NCI-H2081 treated with DMSO at 0.1 percent for 48 hours (cell line): ENCODE measurements at places on chromosomes 13 and 19.
A peak's percentile ranks its signal among the peaks of the same experiment; 100 is the strongest.

- DNase-seq: no peak
Observed at GRCh38 chr19:17560205-17560595, 4.8 kb downstream of the COLGALT1 start.

- DNase-seq: no peak
Observed at GRCh38 chr19:10478903-10479384, 24.2 kb downstream of the KEAP1 start.

- no peak for DNase-seq
Observed at GRCh38 chr19:38773469-38774177, at the start of gene LGALS7. TSS of gene LGALS7 (minus strand) at chr19:38773517. CDS start at chr19:38773492, 25 bp downstream.

DNA sequence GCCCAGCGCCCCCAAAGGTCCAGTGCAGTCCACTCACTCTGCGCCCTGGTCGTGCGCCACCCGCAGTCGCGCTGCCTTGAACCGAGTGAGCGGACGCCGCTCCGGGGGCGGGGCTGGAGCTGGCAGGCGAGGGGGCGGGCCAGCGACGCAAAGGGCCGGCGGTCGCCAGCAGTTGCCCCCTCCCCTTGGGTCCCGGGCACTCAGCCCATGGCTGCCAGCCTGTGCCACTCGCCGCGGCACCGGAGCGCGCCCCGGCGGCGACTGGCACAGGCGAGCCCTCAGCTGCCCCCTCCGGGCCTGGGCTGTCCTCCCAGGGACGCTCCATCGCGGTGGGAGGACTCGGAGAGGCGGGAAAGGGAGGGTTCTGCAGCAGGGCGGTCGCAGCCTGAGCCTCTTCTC is at the start of gene S1PR5:
Gene S1PR5, minus strand, starts transcription at position 87 of the 399 bp plus-strand sequence. CDS start 2,436 bp downstream, outside the sequence.
- no peak for DNase-seq

- no peak for DNase-seq
Observed at GRCh38 chr13:40403509-40404241, 262.8 kb downstream of the FOXO1 start.

- DNase-seq: no peak
Observed at GRCh38 chr13:92805766-92806165, 420.8 kb upstream of the GPC6 start.

DNA sequence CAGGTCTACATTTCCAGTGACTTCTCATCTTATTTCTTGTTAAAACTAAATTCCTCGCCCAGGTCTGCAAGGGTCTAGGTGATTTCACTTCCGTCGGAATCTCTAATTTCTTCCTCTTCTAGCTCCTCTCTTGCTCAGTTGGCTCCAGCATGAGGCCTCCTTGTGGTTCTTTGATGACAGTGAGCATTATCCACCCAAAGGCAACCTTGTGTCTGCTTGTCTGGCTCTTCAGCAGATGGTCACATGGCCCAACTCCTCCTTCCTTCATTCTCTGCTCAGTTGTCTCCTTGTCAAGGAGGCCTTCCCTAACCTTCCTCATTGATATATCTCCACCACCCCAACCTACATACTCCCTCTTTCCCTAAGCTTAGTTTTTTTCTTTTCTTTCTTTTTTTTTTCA is 1391.4 kb downstream of the EFNB2 start:
- no peak for DNase-seq

DNA sequence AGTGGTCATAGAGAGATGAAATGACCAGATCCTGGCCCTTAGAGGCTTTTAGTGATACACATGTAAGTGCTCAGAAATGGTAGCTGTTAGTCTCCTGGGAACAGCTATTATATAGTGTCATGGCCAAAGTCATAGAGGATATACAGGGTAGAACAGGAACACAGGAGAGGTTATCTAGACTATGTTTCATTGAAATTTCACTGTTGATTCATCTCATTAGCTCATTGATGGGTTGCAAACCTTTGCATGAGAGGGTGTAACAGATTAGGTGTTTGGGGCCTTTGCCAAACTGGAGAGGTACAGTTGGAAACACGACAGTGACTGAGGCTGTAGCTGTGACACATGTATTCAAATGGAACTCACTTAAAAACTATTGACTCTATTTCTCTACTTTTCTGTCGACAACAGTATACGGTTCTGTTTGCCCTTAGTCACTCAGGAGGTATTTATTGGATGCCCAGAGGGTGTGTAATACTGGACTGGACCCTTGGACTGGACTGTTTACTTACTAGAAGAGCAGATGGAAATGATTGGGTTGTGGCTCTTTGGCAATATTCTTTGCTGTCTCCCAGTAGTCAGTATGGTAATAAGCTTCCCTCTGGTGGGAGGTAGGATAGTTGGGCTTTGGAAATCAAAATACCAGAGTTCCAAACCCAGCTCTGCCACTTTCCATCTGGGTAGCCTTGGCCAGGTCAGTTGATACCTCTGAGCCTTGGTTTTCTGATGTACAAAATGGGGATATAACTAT is 29.8 kb downstream of the ARHGAP35 start:
- no peak for DNase-seq

- no peak for DNase-seq
Observed at GRCh38 chr13:91308299-91308698, 39.2 kb upstream of the MIR17HG start.

GRCh38 chr19:4268816-4269430 is 10.1 kb upstream of the SHD start:
- DNase-seq: no peak

DNA sequence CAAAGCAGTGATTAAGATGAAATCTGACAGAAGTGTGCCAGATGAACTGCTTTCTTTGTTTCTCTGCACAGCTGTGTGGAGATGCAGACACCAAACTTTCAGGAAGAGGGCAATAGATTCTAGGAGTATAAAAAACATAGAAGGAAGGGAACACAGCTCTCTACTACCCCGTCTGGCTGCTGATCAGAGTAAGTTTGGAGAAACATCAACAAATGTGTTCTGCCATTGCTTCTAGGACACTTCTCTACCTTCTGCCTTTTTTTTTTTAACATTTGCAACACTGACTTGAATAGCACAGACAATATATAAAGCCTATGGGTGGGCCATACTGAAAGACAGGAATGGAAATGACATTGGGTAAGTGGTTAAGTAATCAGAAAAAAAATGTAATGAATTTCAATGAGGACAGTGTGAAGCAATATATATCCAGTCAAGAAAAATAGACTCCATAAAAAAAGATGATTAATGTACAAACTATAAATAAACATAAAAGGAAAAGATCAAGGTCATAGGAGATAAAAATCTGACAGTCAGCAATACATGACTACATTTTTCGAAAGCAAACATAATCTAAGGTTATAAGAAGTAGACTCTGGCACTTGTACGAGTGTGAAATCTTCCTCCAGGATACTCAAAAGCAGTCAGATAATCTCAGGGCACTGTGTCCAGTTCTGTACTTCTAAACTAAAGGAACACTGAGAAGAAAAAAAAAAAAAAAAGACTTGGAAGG is 21.4 kb downstream of the NUFIP1 start:
- DNase-seq: no peak

DNA sequence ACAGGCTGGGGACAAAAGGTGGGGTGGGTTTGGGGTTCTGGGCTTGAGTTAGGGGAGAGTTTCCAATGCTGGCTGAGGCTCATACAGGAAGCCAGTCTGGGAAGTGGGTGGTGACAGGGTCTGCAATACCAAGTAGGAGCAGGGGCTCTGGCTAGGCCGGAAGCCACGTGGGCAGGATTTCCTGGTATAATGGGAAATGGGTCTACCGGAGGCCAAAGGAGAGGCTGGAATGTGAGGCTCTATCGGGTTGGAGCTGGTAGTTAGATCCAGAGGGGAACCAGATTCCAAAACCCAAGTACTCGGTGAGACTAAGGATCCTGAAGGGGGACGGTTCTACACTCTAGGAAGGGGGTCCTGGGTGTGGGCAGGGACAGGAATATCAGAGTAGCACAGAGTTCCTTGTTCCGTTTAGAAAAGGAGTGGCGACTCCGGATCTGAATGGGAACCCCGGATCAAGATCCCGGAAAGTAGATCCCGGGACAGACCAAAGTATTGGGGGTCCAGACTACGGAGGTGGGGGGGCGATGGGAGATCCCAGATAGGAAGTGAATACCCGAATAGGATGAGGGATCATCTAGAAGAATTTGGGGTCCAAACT is 802 bp downstream of the CDC37 start:
- no peak for DNase-seq

- no peak for DNase-seq
Observed at GRCh38 chr19:35435896-35436295, 12.2 kb upstream of the FFAR2 start.

GRCh38 chr13:48121733-48122132 is 26.8 kb upstream of the MED4 start:
- DNase-seq: no peak

- DNase-seq: no peak
Observed at GRCh38 chr13:65188721-65189120, 2041.4 kb downstream of the PCDH9 start.

GRCh38 chr19:46660008-46660517 is 919 bp downstream of the DACT3 start:
- DNase-seq: no peak

GRCh38 chr13:113091891-113092775 is 13.5 kb upstream of the F7 start:
- no peak for DNase-seq

GRCh38 chr19:44687888-44688287 is 11.1 kb upstream of the CEACAM16 start:
- DNase-seq: no peak

GRCh38 chr19:48393559-48394330 is at the start of gene GRIN2D:
TSS of gene GRIN2D (plus strand) at chr19:48393668. CDS start at chr19:48398393, 4,725 bp downstream.
- no peak for DNase-seq

- no peak for DNase-seq
Observed at GRCh38 chr19:8017808-8018207, 12.4 kb upstream of the ELAVL1 start.

DNA sequence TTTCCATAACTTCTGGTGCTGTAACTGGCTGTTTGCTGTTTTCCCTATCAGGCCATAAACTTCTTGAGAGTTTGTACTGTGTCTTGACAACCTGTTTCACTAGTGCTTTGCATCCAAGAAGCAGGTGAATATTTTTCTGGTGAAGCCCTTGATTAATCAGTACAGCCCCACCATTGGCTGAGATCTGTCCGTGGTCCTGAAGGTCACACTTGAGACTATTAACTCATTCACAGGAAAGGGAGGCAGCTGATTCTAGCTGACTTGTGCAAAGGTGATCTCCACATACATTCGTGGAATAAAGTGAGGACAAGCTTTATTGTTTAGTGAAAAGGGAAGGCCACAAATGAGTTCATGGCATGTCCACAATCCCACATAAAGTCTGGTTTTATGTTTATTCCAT is 61.4 kb upstream of the ZNF835 start:
- DNase-seq: no peak

- no peak for DNase-seq
Observed at GRCh38 chr13:23469951-23470421, 36.5 kb upstream of the SACS start.

- no peak for DNase-seq
Observed at GRCh38 chr13:80363890-80364503, 23.1 kb upstream of the SPRY2 start.

DNA sequence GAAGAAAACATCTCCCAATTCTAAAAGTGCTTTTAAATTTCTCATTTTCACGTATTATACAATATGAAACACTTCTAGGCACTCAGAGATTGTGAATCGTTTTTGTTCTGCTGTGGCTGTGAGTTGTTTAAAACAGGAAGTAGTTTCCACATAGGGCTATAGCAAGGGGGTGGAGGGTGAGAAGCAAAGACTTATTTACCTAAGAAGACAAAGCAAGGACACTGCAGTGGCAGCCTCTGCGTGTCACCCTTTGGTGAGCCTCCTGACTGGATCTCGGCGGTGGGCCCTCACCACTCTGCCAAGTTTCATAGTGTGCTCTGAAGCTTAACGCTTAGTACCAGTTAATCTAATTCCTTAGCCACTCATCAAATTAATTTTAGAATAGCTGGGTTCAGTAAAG is 56.8 kb downstream of the TNFSF13B start:
- no peak for DNase-seq

DNA sequence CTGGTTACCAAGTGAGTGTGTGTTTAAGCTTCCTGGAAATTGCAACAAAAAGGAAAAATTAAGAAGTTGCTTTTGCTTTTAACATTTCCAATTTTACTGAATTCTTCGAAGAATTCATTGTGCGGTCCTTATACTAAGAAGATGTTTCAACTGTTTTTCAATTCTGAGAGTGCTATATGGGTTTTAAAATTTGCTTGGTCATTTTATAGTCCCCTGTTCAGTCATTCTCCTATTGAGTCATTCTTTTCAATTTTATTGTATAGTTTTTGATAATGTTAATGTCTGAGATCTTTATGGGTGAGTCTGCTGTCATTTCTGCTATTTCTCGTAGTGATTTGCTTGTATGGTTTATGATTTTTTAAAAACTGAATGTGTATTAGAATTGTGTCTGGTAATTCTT is 26.5 kb downstream of the UBA2 start:
- DNase-seq: no peak

- no peak for DNase-seq
Observed at GRCh38 chr19:53422551-53422950, 9.2 kb upstream of the ZNF761 start.

DNA sequence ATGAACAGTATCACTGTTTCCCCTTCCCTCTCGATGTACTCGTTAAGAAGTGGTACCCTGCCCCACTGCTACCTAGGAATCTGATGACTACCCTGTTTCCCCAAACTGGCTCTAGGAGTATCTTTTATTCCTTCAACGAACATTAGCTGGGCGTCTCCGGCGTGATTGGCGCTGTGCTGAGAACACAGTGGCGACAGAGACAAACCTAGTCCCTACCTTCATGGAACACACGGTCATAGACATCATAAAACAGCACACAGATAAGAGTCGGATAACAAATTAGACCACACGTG is 730 bp downstream of the SYMPK start:
- no peak for DNase-seq

DNA sequence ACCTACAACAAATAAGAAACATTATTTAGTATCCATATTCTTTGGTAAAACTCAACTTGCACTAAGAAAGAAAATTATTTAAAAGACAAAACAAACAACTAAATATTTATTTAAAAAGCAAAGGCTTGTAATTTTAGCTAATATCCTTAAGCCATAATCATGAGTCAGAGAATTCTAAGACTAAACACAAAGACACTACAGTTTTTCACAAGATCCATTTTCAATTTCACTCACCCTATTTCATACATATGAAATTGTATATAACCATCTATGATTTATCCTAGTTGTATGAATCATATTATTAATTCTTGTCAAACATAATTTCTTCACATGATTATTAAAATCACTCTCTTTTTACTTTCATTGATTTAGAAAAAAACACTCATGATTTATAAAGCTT is 64.3 kb downstream of the MICU2 start:
- DNase-seq: no peak

- DNase-seq: peak; percentile 100
Observed at GRCh38 chr19:44890366-44891015, 563 bp upstream of the TOMM40 start.

GRCh38 chr19:35348911-35349611 is 1.4 kb downstream of the FFAR1 start:
- DNase-seq: no peak

DNA sequence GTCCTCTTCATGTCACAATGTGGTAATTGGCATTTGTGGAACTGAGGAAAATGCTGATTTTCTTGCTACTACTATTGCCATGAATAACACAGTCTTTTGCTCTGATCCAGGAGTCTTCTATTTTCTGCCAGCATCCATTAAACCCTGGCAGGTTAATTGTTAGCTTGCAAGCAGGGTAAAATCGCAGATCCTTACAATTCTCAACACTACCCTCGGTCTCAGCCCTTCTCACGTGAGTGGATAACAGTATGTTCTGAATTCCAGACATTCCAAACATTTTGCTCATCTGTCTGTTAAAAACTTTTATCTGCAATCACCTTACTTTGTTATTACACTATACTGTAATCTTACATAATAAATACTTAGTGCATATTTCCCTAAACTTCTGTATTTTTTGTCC is 251.3 kb upstream of the ATXN8OS start:
- no peak for DNase-seq

- no peak for DNase-seq
Observed at GRCh38 chr13:91355099-91355825, 7.8 kb downstream of the MIR17HG start.

- no peak for DNase-seq
Observed at GRCh38 chr19:35213663-35214632, 14.6 kb downstream of the FAM187B start.
